ENCODE measurements at places on chromosomes 2 and 18.

DNA sequence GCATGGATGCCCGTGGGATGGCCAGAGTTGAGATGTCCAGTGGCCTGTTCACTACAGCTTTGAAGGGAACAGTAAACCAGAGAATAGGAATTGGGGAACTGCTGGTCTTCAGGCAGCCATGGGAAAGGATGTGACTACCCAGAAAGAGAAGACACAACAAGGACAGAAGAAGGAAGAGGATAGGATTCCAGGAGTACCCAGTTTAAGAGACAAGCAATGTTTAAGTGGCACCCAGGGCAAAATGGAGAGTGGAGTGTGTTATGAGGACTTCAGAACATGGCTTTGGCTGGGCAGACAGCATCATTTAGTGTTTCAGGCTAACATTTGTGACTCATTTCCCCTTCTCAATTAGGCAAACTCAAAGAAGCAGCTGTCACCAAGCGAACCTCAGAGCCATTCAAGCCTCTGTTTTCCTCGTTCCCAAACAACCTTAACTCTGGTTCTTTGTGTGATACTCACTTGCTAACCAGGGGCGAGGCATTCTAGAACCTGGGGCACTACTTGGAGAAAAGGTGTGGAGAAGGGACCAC lies 4.0 kb upstream of the FAM124B start:
- DNase-seq, result no peak

GRCh38 chr18:51523671-51524070 lies 326.2 kb upstream of the MEX3C start:
- DNase-seq, result no peak

- peak; percentile 91 for DNase-seq
Observed at GRCh38 chr18:48948112-48949049, 2.4 kb downstream of the SMAD7 start.

- peak; percentile 52 for DNase-seq
Observed at GRCh38 chr2:171046048-171046560, 114.6 kb downstream of the TLK1 start.

GRCh38 chr2:121977326-121977725 lies 221.9 kb downstream of the TSN start:
- no peak for DNase-seq

DNA sequence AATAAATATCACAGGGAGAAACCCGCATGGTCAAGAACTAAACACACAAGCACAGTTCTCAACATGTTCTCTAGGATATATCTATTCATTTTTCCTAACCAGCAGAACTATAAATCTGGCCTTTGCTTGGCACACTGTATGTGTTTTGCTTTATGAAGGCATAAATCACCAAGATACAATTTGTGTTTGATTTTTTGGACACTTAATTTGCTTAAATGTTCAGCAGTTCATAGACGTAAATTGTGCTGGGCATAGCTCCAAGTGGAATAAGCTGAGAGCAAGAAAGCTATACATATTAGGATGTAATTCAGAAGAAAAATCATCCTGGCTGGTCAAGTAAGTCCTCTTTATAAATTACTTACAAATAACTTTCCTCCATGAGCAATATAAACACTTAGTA lies 341.5 kb upstream of the ATP5MC3 start:
- no peak for DNase-seq

- no peak for DNase-seq
Observed at GRCh38 chr18:30705943-30706342, 336.6 kb downstream of the DSC3 start.

GRCh38 chr2:47269316-47270232 lies 114.5 kb upstream of the STPG4 start:
- DNase-seq, result peak; percentile 94

DNA sequence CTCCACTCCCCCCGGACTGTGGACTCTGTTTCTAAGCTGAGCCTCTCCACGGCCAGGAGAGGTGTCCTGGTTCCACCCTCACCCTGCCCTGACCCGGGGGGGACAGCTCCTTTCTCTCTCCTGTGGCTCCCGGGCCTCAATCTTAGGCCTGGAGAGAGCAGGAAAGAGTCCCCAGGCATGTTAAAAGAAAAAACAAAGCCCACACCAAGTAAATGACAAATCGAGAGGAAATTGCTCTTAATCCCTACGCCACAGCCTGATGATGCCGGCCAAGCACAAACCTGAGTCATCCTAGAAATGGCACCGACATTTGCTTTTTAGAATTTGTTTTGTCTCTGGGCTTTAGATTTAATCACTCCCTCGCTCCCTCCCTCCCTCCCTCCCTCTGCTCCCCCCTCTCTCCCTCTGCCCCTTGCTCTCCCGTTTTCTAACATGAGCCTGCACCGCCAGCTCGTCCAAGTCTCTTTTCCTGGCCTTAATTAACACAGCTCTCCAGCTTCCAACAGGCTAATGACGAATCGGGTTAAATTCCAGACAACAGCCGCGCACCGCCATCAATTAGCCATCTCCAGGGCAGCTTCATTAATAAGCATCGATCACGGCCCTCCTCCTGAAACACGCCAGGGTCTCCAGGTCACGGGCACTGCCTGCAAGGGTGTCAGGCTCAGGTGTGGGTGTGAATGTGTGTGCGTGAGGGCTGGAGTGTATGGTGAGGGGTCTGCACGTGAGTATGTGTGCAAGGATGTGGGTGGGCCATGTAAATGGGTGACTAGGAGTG lies 230.8 kb downstream of the CELF4 start:
- DNase-seq, result peak; percentile 50

- no peak for DNase-seq
Observed at GRCh38 chr2:177547122-177547521, 154.5 kb downstream of the AGPS start.

DNA sequence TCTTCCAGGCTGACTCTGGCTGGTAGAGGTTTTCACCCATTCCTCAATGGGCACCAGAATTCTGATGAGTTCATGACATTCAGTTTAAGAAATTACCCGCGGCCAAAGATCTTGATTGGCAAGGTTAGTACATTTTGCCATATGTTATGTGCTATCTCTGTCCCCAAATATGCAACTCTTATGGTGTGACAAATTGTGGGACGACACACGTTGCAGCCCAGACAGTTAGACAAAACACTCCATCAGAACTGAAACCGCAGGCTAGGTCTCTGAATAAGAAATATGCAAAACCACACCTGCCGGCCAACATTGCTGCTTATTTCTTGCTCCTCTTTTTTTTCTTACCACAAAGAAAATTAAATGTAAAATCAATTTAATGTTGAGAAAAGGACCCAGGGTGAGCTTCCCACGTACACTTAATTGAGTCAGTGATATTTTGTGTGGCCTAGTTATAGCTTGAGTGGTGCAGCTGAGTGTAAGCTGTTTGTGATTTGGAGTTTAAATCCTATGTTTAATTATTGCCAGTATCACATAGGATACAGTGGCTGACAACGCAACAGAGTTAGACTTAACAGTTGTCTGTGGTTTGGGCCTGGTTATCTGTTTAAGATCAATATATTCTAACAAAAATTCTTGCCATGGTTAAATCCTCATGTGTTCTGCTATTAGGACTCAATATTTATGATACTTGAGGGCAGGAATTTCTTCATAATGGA lies 35.7 kb upstream of the LTBP1 start:
- DNase-seq, result no peak

GRCh38 chr2:99354070-99354469 lies 16.9 kb downstream of the EIF5B start:
- DNase-seq, result peak; percentile 23

- peak; percentile 38 for DNase-seq
Observed at GRCh38 chr2:19769513-19769912, 132.3 kb downstream of the TTC32 start.

DNA sequence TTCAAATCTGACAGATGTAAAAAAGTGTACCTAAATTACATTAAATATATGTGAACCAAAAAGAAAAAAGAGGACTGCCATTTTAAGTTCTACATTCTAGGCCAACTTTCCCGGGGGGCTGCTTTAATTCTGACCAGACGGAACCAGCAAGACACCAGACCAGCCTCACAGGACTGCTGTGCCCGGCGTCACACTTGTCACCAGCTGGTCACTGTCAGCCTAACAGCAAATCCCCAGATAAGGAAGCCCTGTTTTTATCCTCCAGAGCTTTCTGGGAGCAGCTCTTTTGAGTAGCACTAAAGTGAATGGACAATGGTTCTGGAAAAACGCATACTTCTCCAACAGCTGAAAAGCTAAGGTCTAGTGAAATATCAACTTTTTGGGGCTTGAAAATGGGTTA lies 35.6 kb downstream of the CYB5A start:
- DNase-seq, result no peak

DNA sequence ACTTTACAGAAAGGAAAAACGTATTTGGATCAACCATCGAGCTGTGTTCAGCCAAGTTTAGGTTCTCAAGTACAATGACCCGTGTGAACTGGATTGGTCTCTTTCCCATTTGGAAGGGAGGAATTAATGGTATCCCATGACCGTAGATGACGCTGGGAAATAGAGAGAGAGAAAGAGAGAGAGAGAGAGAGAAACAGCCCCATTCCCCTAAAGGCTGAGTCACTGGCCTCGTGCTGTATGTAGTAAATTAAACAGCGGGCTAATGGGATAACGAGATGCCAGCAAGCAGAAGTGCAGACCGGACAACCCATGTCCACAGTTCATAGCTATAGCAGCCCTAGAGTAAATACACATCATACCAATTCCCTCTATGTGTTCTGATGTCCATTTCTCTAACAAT lies 99.6 kb downstream of the BCL11A start:
- no peak for DNase-seq

- peak; percentile 76 for DNase-seq
Observed at GRCh38 chr18:77069931-77070330, 62.7 kb downstream of the MBP start.

GRCh38 chr2:45944074-45944473 lies 292.6 kb downstream of the PRKCE start:
- DNase-seq, result peak; percentile 86

- DNase-seq, result peak; percentile 43
Observed at GRCh38 chr2:25822190-25823117, 55.8 kb downstream of the ASXL2 start.

- no peak for DNase-seq
Observed at GRCh38 chr18:56166914-56167313, 471.5 kb downstream of the TXNL1 start.

DNA sequence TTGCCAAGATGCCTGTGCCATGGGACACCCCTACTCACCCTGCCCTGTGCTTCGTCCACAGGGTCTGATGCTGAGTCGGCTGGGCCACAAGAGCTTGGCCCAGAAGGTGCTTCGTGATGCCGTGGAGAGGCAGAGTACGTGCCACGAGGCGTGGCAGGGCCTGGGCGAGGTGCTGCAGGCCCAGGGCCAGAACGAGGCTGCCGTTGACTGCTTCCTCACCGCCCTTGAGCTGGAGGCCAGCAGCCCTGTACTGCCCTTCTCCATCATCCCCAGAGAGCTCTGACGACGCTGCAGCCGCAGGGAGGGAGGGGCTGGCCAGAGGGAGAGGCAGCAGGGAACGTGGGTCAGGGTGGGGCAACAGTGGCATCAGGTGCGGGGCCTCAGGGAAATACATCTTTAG lies 81.5 kb downstream of the STPG4 start:
- DNase-seq, result no peak

DNA sequence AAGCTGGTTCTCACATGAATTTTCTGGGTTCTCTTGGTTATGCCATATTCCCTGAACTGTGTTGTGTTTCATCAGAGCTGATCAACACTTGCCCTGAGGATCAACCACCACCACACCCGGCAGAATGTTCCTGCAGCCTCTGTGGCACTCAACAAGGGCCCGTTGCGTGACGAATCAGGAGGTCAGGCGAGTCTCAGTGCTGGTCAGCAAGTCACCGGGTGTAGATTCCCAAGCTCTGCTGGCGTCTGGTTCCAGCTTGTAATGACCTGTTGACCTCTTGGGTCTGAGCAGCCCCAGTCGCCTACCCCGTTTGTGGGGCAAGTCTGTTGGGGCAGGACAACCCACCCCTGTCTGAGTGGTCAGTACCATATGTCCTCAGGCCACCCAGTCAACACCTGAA lies 46.0 kb downstream of the ADCY3 start:
- DNase-seq, result no peak

DNA sequence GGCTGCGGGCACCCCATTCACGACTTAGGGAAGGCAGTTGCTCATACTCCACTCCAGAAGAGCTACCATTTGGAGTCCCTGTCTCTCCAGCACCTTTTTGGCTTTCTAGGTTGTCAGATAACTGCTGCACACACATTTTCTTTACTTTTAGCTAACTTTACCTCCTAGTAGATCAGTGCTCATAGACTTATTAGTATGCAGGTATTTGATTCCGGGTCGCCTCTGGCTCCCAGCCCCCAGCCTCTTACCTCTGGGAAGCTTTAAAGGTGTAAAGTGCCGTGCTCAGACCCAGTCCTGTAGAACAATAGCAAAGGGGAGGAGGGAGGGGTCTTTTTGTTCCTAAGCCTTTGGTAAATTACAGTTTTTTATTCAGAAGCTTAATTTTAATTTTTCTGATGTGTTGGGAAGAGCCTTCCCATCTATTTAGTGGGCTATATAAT lies 102.9 kb downstream of the SPTBN1 start:
- DNase-seq, result no peak

- DNase-seq, result no peak
Observed at GRCh38 chr2:78315368-78315767, 710.1 kb upstream of the REG3G start.

DNA sequence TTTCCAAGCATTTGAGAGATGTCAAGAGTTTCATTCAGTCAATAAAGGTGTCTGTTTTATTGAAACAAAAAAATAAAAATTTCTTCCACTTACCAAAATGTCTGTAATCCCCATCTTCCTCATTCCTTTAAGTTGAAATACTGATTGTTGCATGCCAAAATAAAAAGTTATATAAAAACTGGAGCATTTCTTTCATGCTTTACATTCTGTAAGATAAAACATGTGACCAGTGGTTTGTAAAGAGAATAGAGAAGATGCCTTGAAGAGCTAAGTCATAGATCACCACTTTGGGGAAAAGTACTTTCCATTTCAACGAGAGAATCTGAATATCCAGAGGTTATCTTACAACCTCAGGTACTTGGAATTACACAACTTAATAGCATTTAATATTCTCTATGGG lies 35.9 kb upstream of the MYO1B start:
- DNase-seq, result peak; percentile 63

GRCh38 chr2:8541223-8541622 lies 140.6 kb upstream of the ID2 start:
- no peak for DNase-seq

- DNase-seq, result no peak
Observed at GRCh38 chr2:110099038-110099425, 16.6 kb downstream of the MALL start.

- no peak for DNase-seq
Observed at GRCh38 chr18:48636436-48636835, 97.6 kb downstream of the CTIF start.

GRCh38 chr2:74688881-74689280 lies 34.8 kb downstream of the SEMA4F start:
- no peak for DNase-seq

DNA sequence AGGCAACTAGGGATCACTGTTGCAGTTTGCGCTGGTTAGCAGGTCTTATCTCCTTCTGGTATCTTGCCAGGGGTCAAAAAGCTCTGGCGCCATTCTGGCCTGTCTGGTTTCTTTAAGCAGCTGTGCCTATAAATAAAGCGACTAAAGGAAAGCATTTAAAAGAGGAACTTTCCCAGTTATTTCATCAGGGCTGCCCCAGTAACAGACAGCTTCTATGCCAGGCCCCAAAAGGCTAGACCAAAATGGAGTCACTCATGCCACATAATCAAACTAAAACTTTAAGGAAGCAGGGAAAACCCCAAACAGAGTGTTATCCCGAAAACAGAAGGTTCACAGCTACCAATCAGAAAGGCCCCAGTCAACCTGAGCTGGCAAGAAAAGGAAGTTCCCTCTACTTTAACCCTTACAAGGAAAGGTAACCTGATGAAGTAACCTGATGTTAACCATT lies 41.2 kb upstream of the HNRNPA3 start:
- DNase-seq, result no peak

Data from iris pigment epithelial cell (primary cell).